ENCODE measurements at places on chromosomes 6 and 20.
A peak's percentile ranks its signal among the peaks of the same experiment; 100 is the strongest.

- DNase-seq = no peak
These were observed 31.4 kb upstream of the FBXO9 start for GRCh38 chr6:53033764-53034163.

GRCh38 chr20:47670913-47671312, 114.4 kb downstream of the SULF2 start:
- no peak for DNase-seq

DNA sequence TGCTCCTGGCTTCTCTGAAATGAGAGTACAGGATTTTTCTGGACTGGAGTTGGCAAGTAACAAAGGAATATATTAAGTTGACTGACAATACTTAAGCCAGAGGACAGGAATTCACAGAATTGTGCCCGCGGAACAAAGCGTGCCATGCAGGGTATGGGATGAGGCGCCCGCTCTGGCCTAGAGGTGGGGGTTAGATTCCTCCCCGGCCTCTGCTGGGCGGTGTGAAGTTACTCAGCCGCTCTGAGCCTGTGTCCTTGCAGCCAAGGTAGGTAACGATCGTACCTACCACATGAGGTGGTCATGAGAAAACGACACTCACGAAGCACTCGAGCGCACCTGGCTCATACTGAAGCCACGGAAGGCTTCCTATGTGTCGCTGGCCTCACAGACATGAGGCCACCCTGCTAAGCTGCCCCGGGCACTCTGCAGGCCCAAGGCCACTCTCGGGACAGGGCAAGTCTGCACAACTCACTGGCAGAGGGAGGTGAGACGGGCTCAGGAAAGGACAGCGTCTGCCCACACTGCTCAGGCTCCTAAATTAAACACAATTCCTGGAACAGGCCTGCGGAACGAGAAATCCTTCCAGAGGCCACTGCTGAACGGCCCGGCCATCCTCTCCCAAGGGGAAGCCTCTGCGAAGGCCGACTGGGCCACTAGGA, 70.8 kb downstream of the PSMG4 start:
- DNase-seq = no peak

DNA sequence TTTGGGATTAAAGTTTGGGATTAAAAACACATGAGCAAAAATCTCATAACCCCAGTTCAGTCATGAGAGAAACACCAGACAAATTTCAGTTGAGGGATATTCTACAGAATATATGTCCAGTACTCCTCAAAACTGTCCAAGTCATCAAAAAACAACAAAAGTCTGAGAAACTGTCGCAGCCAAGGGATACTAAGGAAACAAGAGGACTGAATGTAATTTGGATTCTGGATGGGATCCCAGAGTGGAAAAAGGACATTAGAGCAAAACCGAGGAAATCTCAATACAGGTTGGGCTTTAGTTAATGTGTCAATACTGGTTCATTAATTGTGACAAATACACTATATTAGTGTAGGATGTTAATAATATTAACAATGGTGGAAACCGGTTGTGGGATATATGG, 219.3 kb downstream of the BCKDHB start:
- DNase-seq = no peak

DNA sequence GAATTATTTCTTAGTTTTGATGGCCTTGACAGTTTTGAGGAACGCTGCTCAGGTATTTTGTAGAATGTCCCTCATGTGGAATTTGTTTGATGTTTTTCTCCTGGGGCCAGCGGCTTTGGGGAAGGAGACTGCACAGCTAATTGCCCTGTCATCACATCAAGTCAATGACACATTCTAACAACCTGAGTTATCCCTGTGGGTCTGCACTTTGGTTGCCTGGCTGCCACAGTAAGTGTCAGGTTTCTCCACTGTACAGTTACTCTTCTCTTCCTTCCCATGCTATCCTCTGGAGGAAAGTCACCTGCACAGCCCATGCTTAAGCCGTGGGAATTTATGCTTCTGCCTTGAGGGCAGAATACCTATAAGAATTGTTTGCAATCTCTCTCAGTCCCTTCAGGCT, 1.4 kb upstream of the TREML4 start:
- no peak for DNase-seq

DNA sequence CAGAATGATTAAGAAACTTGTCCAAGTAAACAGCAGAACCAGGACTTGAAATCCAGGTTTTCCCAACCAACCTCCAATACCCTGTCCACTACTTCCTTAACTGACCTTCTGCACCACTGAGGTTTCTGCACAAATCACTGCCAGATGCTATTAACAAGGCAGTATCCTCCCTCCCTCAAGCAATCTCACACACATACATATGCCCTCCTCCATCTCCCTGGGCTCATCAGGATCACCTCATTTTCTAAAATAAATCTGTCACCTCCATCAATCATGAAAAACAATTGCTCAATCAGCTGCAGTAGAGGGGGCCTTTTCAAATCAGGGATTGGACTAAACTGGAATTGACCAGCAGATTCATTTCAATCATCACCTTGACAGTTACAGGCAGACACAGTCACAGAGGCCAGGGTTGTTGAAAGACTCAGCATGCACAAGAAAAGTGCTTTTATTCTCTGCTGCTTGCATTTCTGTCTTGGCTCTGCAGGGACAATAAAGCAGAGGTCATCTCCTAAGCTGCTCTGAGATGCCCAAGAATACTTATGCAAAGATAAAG, 539.4 kb downstream of the PTPRT start:
- DNase-seq = no peak

DNA sequence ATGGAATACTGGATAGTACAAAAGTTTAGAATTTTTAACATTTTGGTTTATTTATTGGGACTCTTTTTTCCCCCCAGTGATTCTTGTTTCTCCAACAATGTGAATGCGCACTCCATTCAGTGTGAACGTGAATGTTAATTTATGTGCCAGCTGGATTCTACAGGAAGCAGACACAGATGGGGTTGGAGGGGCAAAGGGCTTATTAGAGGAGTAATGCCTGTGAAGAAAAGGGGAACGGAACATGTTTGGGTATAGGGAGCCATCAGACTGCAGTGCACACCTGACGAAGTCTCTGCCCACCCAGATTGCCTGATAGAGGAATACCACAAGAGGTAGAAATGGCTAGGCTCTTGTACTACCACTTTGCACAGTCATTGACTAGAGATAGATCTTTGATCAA, 48.2 kb downstream of the PTPRA start:
- no peak for DNase-seq

DNA sequence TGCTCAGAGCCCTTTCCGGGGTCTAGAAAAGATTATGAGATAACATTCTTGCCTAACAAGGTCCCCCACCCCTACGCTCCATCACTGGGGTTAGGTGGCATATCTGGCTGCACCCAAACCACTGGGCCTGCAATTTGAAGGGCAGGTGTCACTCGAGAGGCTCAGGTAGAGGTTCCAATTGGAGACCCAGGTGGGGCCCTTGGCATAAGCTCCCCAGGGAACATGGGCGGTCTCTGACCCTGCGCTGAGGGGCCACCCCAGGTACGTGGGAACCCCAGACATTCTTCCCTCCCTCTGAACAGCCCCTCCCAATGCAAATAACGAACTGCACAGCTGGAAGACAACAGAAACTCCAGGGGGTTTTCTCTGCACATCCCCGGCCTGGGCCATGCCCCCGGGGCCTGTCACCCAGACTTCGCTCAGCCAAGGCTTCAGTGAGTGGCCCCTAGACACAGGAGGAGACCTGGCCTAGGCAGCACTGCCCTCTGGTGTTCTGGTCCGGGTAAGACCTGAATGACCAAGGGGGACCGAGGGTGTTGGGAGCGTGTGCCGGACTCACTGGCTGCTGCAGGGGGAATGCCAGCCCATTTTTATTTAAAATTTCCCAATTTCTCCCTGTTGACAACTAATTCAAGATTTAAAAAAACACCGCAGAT, 47.5 kb downstream of the DSTN start:
- no peak for DNase-seq

DNA sequence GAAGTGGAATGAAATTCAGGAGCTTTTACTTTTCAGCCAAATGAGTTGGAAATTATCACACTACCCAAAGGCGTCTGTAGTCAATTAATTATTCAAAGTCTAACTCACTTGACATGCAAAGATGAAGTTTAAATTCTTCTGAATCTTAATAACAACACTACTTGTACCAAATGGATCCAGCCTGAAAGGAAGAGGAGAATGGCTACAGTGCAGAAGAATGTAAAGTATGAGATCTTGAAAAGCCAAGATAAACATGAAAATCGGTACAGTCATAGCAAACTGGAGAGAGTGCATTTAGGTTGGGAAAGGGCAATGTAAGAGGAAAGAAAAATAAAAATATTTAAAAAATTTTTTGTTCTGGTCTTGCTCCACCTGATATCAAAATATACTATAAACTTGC, 195.5 kb downstream of the SIM1 start:
- DNase-seq = no peak

DNA sequence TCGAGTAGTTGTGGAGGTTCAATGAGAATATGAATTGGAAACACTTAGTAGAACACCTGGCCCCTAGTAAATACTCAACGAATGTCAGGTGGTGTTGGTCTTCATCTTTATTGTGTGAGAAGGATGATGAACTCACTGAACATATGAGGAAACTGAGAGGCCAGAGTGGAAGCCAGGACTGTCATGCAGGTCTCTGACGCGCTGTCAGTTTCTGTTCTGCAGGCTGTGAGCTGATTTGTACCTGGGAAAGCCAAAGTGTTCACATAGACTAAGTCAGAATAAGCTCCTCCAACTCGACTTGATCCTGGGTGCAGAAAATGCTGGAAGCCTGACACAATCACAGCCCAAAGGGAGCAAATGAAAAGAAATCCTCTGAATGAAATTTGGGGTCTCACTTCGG, 222.2 kb downstream of the LY86 start:
- no peak for DNase-seq

DNA sequence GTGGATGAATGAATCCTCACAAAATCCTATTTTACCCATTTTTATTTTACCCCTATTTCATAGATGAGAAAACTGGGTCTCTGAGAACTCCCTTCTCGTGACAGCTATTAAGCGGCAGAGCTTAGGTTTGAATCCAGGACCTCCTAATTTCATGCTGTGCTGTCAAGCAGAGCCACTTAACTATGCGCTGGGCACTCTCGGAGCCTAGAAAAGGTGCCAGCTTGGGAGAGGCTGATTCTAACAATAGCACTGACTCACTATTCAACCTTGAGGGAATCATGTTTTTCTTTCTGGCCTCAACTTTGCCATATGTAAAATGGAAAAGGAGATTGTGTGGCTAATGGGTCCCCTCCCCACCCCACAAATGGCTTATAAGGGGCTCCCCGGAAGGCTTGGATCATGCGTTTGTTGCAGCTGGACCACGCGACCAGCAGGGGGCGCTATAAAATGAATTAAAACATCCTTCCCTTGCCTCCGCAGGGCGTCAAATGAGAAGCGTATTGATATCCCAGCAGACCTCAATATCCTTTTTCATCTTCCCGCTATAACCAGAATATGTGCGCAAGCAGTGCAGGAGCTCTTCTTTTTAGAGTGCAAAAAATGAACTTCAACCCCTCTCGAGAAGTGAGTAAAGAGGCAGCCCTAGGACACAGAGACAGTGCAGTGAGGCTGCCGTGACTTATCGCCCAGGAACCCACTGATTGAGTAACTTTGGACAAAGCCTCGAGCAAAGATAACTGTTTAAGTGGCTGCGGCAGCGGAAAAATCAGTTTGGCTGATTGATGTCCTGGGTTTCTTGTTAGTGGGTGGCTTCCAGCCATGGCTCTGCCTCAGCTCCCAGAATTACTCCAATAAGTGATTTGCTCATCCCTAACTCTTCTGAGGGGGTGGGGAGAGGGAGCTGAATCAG, 12.8 kb upstream of the PDYN start:
- DNase-seq = no peak

DNA sequence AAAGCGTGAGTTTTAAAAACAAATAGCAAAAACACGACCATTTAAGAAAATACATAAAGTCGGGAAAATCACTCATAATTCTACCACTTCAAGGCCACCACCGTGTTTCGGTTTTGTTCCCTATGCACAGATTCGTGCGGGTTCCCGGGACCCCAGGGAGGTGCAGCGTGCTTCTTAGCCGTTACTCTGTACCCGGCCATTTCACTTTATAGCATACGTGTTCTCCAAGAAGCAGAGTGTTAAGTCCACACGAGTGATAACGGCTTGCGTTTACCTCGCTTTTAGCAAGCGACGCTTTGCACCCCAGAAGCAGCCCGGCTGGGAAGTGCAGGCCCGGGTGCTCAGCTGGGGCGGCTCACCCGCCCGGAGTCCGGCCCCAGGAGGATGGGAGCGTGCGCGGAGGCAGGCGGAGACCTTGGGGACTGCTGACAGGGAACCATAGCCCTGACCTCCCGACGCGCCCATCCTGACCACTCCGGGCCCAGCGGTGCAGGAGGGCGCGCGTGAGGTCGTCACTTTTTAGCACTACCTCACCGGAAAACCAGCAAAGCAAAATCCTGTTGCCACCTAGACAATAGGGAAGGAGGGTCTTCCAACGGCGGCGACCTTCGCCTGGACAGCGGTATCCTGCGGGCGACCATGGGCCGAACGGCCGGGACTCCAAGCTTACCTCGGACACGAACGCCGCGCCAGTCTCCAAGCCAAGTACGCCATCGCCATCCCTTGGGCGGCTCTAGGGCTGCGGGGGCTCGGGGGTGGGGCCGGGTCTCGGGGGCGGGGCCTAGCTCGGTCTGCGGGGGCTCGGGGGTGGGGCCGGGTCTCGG, at the start of gene ECI2:
Gene ECI2 (minus strand): TSS at position 735 of the 824 bp plus-strand sequence. CDS start 15 bp downstream, at position 720.
- DNase-seq = peak; percentile 32

GRCh38 chr20:24812373-24812772, 136.7 kb upstream of the CST7 start:
- DNase-seq = no peak

GRCh38 chr6:44652547-44652946, 265.0 kb downstream of the CDC5L start:
- no peak for DNase-seq

DNA sequence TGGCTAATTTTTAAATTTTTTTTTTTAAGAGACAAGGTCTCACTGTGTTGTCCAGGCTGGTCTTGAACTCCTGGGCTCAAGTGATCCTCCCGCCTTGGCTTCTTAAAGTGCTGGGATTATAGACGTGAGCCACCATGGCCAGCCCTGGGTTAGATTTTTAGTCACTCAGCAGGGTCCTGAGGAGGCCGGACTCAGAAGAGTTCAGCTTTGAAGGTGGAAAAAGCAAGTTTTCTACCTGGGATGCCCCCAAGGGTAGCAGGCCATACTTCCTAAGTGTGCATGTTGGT, 44.2 kb downstream of the FGD2 start:
- no peak for DNase-seq

GRCh38 chr20:20929341-20929740, 176.8 kb downstream of the LINC00237 start:
- no peak for DNase-seq

- no peak for DNase-seq
These were observed 23.8 kb upstream of the PREX1 start for GRCh38 chr20:48851579-48851978.

DNA sequence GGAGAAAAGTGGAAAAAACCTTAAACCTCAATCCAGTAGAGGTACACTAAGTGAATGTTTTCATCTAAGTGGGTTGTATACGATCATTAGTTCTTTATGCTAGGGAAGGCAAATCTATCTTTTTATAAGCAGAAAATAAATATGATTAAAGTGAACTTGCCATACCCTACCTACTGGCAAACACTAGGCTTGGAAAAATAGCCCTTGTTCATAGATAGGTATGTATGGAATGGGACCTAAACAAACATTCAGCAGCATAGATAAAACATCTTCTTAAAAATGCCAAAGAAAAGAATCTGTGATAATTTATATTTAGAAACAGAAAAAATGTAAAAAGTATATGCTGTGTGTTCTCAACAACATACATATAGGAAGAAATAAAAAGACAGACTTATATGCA, 18.8 kb downstream of the REV3L start:
- DNase-seq = no peak
